ENCODE measurements at places on chromosomes 7 and 10.

- DNase-seq, result no peak
Measured at GRCh38 chr10:60654813-60655464, 123.3 kb upstream of the CDK1 start.

GRCh38 chr7:128017460-128017859 is 13.8 kb downstream of the LRRC4 start:
- no peak for DNase-seq

DNA sequence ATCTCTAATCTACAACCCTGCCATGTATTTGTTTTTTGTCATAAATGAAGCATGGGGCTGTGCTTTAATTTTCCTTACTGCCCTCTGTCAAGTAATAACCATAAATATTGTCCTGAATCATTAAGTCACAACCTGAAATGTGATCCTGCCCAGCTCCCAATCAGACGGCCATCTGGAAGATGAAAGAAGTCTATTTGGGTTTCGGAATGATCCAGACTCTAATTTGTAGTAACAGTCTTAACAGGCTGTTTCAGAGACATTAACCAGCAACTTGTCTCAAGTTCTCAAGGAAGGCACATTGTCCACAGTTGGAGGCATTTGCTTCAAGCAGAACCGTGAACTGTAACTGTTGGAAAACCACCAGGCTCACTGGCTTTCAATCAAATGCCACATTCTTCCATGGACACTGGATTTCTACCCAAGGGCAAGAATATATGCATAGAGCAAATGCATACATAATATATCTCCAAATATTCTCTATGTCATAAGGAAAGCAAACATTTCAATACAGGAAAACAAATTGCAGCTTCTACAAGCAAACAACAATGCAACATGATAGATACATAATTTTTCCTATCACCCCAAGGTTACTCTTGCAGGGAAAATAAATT is 405.2 kb upstream of the NPVF start:
- DNase-seq, result no peak

DNA sequence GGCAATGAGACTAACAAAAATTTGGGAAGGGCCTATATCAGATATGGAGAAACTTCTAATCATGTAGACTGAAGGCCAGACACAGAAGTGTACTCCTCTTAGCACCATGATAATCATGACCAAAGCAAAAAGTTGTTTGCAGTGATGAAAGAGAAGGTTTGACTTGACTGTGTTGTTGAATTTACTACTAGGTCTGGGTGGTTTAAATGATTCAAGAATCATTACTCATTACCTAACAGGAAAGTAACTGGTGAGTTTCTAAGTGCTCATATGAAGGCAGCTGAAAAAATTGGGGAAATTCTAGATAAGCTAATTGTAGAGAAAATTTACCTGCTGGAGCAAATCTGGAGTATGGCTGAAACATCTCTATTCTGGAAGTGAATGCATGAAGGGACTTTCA is 451.5 kb upstream of the SORCS1 start:
- no peak for DNase-seq

DNA sequence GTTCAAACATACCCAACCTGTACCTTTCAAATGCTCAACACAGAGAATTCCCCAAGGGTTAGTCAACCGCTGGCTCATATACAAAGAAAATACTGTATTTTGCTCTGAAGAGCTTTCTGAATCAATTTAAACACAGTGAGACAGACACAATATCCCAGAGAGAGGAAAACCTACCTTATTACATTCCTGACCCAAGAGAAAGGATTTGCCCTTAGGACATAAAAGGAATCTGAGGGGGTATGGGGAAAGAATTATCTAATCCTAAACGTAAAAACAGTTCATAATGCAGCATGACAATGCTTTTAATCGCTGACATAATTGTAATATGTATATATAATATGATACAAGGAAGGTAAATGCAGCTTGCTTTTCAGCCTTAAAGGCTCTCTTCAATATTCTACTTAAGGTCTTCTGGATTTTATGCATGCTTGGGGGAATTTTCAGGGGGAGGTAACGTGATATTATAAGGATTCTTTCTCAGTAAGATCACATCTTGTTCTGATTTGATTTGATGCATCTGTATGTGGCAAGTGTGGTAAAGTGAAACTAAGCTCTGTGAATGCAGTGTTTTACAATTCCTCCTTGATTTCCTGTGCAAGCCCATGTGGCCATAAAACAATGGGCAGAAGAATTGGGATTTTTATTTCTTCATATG is 240.5 kb downstream of the GLI3 start:
- no peak for DNase-seq

- DNase-seq, result no peak
Measured at GRCh38 chr10:80664071-80664680, 126.5 kb downstream of the SH2D4B start.

- no peak for DNase-seq
Measured at GRCh38 chr10:100372415-100373297, 25.6 kb downstream of the SCD start.

DNA sequence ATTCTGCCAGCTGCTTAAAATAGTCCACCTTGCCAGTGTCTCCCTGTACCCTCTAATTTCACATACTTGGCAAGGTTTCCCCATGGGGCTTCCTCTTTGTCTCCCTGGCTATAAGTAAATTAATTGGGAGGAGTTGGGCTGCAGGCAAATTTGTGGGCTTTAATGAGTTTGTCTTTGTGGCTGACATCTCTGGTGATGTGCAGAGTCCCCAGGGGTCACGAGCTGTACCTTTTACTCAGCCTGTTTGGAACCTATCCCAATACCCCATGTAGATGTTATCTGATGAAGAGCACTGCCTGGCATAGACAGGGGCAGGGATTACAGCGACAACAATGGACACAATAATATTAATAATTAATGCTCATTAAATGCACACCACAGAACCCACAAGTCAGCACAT is 132.5 kb downstream of the SLIT1 start:
- DNase-seq, result no peak

DNA sequence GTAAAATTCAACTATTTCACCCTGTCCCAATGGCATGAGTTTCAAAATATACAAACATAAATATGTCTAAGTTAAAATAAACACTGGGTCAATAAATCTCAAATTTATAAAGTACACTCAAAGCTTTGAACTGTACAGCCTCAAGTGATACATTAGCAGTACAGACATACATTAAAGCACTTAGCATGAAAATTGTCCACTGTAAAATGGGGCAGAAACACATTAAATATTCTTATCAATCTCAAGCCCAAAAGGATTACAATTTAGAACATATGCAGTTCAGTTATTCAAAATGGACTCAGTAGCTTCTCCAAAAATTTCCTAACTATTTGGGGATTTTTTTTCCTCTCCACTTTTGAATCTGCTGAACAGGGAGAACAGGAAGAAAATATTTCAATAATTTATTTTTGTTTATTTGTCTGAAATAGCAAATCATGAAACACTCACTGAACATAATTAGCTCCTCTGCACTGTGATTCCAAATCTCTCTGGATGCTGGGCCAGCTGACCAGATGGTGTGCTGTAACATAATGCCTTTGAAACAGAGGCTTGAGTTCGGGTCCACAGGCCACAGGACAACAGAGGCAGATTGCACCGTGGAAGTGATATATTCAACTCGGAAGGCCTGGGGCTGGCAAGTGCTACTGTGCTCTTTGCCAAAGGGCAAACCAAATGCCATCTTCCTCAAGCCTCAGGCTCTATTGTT is 248.9 kb upstream of the LRRN3 start:
- no peak for DNase-seq

DNA sequence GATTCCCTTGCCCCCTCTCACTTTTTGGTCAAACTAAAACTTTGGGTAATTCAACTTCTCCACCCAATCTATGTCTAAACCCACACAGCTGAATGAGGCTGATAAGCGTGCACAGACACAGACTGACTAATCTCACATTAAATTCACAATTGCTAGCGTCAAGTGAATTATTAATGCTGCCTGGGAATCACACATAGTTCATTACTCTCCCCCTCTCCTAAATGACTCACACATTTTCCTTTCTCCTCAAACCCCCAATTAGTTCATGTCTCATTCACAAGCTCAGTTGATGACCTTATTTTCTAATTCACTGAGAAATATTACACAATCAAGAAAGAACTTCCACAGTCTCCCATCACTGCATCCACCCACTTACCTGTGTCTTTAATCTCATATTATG is 14.5 kb downstream of the KLF14 start:
- DNase-seq, result no peak

DNA sequence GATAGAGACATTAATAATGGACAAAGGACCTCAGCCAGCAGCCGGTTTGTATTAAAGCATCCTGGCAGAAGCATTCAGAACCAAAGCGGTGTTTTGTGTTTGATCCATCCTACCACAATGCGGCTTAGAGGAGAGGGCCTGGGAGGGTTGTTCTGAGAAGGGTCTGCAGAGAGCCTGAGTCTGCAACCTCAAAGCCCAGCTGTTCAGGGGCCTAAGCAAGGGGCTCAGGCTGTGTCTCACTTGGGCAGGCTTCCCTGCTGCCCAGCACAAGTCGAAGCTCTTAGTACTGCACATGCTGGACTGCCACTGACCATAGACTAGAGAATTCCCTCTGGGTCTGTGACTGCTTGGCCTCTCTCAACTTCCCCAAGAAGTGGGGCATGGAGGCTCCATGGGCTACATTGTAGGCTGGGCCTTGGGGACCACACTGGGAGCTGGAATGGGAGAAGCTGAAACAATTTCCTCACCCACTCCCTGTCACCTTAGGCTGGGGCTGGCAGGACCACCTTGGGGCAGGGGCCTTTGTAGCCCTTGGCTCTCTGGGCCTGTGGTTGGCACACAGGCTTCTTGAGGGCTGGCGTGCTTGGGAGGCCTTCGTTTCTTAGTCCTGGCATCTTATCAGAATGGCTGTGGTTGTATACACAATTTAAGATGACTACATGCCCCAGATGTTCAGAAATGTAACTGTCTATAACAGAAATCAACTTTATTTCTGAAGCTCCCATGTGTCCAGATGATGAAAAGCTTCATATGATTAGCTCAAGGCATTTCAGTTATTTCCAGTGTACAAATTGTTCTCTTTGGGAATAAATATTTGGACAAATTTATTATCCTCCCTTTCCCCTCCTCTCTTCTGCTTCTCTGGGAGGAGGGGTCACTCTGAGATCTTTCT is 44.5 kb downstream of the LRRC18 start:
- DNase-seq, result no peak

DNA sequence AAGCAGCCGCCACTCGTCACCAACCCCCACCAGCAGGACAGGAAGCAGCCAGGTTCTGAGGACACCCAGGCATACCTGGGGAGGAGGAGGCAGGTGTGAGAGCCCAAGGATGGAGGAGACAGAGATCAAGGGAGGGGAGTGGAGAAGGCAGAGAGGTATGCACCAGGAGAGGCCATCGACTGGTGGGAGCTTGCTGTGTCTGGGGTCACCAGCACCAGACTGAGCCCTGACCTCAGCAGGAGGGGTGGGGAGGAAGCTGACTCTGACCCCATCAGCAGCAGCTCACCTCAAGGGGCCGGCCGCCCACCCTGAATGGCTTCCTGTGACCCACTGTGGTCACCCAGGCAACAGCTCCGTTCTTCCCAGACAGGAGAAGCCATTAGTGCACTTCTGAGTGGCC is 7.8 kb downstream of the VIPR2 start:
- DNase-seq, result no peak

- no peak for DNase-seq
Measured at GRCh38 chr10:317271-317769, 182.1 kb downstream of the ZMYND11 start.

DNA sequence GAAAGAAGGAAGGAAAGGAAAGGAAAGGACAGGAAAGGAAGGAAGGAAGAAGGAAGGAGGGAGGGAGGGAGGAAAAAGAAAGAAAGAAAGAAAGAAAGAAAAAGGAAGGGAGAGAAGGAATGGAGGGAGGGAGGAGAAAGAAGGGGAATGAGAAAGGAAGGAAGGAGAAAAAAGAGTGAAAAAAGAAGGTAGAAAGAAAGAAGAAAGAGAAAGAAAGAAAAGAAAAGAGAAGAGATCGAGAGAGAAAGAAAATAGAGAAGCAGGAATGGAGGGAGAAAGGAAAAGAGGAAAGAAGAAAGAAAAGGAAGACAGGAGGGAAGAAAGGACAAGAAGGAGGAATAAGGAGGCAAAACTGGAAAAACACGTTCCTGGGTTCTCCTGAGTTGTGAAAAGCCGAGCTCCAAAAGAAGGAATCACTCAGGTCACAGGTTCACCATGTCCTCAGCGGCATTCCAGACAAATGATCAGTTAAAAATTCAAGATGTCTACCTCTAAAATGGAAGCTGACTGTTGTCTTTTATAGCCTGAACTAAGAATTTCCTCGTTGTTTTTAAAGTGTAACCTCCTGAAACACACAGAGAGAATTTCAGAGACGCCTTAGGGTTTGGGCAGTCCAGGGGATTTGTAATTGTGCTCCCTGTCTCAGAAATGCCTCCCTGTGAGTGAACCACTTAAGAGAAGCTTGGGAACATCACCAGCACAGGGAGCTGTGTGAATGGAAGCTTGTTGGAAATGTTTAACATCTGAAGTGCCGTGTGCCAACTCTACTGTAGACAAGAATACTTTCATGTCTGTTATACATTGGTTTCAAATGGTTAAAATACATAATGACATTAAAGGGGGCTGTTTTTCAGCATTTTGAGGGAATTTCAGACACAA is 80.7 kb downstream of the INHBA start:
- no peak for DNase-seq

DNA sequence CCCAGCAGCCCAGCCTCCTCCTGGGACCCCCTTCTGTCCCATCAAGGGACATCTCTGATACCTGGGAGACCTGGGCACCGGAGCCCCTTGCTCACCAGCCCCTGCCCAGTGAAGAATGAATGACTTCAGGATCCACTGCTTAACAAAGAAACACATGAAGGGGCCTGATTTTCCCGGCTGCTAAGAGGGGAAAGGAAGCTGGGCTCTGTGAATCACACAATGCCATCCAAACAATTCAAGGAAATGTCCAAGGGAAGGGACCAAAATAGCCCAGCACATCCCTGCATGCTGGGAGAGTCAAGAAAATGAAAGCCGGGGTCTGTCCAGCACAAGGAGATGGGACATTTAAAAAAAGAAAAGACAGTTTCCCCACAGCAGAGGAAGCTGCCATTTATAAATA is 128.7 kb upstream of the JCAD start:
- DNase-seq, result no peak

GRCh38 chr7:867001-867405 is 9.4 kb upstream of the GET4 start:
- DNase-seq, result no peak

- no peak for DNase-seq
Measured at GRCh38 chr7:76238326-76238725, 36.6 kb downstream of the SRRM3 start.

DNA sequence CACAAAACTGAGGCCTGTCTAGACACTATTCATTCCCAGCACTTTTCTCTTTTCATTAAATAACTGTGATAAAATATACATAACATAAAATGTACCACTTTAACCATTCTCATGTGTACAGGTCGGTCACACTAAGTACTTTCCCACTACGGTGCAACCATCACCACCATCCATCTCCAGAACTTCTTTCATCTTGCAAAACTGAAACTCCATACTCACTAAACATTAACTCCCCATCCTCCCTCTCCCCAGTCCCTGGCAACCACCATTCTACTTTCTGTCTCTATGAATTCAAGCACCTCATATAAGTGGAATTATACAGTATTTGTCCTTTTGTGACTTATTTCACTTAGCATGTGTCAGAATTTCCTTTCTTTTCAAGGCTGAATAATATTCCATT is 53.0 kb downstream of the ARHGAP12 start:
- DNase-seq, result no peak

GRCh38 chr10:11823989-11824346 is 812 bp downstream of the PROSER2 start:
- DNase-seq, result no peak

Data from stimulated activated CD4-positive, alpha-beta T cell treated with anti-CD3 and anti-CD28 coated beads, TNF-alpha, amount 100 ng/mL, for 1 hour (primary cell).